Lung microvascular endothelial cell (primary cell): ENCODE measurements at places on chromosomes 6 and 20.
A peak's percentile ranks its signal among the peaks of the same experiment; 100 is the strongest.

- no peak for DNase-seq
These were observed 19.9 kb downstream of the HLA-DPB1 start for GRCh38 chr6:33095681-33096080.

- no peak for DNase-seq
These were observed 55.9 kb upstream of the C20orf144 start for GRCh38 chr20:33606118-33606771.

GRCh38 chr20:63276956-63277355, 4.3 kb downstream of the ARFGAP1 start:
- no peak for DNase-seq

- peak; percentile 72 for DNase-seq
These were observed 25.3 kb upstream of the TIAM2 start for GRCh38 chr6:154969796-154970195.

GRCh38 chr6:133945158-133945557, 7.9 kb upstream of the TBPL1 start:
- no peak for DNase-seq

- no peak for DNase-seq
These were observed 430.1 kb upstream of the JAG1 start for GRCh38 chr20:11103866-11104265.

GRCh38 chr6:148348335-148348734, 5.7 kb downstream of the SASH1 start:
- DNase-seq, result no peak

- no peak for DNase-seq
These were observed 52.6 kb downstream of the GPR63 start for GRCh38 chr6:96784650-96785049.

DNA sequence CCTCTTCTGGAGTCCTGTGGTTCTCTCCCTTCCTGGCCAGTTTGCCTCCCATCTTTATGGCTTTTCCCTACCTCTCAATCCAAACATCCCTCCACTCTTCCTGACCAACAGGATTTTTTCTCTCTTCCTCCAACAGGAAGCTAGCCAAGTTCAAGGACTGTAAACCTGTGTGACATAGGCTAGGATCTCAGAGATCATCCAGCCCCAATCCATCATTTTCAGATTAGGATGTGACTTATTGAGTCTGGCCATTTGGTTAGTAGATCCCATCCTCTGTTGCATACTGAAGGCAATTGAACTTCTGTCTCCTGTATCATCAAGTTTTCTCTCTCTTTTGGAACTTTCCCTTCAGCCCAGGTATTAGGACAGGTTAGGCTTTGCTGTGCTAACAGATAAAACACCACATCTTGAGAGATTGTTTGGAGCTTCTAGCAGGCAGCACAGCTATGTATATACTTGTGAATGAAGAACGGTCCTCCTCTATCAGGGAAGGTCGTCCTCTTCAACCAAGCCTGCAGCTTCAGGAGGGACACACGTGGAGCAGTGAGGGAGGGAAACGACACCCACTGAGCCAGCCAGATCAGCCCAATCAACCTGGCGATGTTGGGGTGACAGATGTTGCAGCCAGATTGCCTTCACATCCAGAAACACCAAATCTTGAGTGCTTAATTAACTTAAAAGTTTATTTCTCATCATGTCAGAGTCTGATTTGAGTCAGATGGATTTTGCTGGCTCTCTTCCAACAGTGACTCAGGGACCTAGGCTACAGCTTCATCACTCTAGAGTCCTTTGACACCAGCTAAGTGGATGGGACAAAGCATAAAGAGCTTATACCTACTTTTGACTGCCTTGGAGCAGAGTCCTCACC, 106.8 kb downstream of the GJA10 start:
- DNase-seq, result no peak

DNA sequence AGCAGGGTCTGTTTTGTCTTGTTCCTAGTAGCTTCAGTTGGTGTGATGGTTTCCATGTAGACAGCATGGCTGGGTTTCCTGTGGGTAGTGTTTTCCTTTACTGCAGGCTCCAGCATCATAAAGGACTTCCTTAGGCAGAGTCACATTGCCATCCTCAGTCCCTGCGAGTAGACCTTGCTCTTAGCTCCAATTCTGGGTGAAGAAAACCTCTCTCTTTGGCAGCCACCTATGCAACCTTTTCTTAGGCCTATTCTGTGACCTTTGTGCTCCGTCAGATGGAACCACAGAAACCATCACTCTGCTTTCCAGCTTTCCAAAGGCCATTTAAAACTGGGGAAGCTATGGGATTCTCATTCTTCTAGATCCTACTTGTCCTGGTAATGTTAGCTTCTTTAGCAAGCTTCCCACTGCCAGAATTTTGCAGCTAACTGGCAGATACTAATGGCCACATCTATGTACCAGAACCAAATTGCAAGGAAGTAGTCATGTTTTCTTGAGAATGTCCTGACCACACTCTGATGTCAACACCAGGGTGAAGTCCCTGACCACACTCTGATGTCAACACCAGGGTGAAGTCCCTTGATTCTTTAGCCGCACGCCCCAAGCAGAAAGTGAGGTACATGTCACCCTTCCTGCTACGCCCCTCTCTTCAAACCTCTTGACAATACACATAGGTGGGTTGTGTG, 646.6 kb upstream of the HS3ST5 start:
- DNase-seq, result no peak

GRCh38 chr6:35341557-35341956, 801 bp upstream of the PPARD start:
- DNase-seq, result no peak

DNA sequence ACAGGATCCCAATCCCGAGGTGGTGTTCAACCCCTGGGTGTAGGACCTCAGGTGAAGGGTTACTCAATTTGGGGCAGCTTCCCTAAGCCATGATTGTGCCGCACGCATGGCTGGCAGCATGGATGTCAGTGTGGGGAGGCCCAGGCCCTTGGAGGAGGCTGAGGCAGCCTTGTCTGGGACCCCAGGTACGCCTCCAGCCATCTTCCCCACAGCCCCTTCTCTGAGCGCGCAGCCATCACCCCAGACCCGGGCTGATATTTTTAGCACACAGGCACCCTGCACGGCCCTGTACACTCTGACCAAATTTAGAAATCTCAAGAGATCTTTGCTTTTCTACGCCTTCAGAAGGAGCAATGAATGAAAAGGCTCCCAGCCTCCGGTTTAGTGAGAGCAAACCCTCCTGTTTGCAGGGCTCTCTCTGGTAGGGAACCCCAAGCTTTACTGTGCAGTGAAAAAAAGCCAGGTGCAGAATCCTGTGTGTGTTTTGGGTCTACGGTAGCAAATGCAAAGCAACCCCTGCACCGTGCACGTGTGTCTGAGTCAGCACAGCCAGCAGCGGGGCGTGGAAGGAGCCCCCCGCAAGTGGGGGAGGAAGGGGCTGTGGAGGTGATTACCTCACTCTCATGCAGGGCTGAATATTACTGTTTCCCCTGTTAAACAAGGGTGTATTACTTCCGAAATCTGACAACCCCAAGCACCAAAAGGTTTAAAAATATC, 44.3 kb downstream of the CTCFL start:
- no peak for DNase-seq

DNA sequence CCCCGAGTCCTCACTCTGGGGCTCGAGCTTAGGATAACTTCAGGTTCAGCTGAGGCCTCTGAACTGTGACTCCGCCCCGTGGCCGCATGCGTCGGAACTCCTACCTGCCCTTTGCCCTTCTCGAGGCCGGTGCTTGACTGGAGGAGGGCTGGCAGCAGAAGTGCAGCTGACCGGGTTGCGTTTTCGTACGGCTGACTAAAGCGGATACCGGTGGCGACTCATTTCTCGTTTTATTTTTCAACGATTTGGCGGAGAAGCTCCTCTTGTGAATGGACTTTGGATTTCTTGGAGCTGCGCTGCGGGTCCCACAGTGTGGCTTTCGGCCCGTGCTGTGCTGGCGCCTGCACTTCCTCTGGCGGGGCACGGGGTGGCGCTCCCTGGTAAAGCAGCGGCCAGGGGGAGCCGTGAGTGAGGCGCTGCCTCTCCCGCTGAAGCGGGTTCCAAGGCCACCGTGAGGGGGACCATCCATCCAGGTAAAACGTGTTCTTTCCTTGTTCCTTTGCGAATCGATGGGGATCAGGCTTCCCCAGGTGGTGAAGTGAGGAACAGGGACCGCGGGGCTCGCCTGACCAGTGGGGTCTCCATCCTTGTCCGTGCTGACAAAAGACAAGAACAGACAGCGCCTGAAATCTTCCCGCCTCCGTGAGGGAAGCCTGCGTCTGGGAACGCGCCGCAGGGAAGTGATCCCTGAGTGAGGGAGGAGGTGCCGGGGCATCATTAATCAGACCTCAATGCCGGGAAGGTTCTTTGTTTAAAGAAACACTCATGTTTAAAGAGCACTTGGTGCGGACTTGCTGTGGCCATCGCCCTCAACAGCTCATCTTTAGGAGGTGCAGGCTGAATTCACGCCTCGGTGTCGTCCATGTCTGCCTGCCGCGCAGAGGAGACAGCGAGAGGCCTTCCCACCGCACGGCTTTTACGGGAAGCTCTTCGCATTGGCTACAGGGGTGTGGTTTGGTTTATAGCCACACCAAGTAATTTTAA, 38.8 kb downstream of the ERMARD start:
- peak; percentile 69 for DNase-seq

DNA sequence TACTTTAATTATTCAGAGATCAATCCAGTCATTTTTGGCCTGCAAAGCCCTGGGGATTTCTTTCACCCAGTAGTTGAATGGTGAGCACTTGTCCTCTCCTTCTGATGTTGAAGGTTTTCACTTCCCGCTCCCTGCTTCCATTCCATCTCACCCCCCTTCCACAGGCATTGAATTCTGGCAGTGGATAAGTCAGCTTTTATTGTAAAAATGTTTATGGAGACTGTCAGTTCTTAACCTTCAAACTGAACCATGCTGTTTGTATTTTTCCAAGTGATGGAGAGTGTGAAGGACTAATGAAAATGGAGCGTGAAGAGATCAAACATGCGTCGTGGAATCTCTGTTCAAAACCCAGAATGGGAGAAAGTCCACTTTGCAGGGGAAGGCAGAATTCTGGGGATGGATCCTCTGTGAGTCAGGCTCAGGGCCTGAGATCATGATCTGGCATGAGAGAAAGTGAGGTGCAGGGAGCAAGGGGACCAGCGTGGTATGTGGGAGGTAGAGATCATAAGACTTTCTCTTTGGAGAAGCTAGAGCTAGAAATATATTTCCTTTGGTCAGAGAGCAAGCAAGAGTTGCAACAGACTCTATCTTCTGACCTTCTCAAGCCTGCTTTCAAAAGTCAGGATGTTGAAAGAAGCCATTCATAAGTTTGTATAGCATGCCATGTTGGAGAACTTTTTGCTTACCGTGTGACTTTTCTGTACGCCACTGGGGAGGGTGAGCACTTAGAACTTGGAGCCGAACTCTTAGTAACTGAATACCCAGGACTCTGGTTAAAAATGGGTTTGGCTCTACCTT, 30.2 kb downstream of the ISM1 start:
- no peak for DNase-seq

DNA sequence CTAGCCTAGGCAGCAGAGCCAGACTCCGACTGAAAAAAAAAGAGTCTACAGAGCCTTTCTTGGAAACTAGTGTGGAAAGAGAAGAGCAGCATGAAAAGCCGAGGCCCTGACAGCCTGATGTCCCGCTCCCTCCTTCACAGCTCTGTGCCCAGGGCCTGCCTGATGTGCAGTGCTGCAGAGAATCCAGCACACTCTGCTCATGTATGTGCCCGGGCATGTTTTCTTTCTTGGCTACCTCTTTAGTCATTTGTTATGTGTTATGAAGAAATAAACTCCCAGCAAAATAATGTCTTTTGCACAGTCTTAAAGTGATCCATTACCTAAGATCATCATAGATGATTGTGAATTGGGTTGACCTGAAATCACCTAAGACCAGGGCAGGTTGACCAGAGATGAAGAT, 78.1 kb upstream of the EZR start:
- DNase-seq, result no peak

DNA sequence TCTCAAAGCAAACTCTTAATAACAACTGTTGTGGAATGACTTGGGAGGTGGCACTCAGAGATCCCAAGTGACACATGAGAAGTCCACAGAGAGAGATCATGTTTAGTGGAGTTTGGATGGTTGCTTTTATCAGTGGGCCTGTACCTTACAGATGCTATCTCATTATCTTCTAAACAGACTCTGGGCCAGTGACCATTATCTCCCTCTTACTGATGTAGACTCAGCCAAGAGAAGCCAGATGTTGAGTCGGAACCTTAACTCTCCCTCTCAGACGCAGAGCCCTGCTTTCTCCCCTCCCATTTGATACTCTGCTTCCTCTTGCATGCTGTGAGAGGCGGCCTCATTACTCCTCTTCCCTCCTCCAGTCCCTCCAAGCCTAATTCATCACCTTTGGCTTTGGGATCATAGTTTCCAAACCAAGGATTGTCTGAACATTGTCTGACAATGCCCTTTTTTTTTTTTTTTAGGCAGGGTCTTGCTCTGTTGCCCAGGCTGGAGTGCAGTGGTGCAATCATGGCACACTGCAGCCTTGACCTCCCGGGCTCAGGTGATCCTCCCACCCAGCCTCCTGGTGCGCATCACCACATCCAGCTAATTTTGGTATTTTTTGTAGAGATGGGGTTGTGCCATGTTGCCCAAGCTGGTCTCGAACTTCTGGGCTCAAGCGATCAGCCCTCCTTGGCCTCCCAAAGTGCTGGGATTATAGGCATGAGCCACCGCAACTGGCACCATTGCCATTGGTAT, 4.5 kb upstream of the DDR1 start:
- no peak for DNase-seq

- DNase-seq, result no peak
These were observed 46.8 kb downstream of the EIF2S2 start for GRCh38 chr20:34065260-34065659.

GRCh38 chr6:118511930-118512715, 36.0 kb upstream of the PLN start:
- DNase-seq, result no peak

DNA sequence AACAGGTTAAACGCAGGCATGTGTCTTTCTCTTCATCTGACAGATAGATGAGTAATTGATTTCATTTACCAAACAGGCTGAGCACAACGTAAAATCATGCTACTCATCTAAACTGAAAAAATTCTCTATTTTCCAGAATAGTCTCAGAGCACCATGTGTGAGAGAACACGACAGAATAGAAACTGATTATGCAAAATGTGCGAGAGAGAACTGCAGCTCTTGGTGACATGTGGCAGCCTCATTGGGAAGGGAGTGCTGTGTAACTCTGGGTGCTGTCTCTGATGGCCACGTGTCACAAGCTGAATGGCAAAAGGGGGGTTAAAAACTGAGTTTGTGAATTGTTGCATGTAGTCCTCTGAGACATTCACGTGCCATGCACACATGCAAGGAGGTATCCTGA, 143.7 kb upstream of the ATXN1 start:
- no peak for DNase-seq

GRCh38 chr6:48113130-48113529, 2.1 kb upstream of the PTCHD4 start:
- no peak for DNase-seq

GRCh38 chr6:88157106-88157505, 9.0 kb downstream of the CNR1 start:
- no peak for DNase-seq
